T47D (cell line): ENCODE measurements at places on chromosomes 3 and 15.
A peak's percentile ranks its signal among the peaks of the same experiment; 100 is the strongest.

DNA sequence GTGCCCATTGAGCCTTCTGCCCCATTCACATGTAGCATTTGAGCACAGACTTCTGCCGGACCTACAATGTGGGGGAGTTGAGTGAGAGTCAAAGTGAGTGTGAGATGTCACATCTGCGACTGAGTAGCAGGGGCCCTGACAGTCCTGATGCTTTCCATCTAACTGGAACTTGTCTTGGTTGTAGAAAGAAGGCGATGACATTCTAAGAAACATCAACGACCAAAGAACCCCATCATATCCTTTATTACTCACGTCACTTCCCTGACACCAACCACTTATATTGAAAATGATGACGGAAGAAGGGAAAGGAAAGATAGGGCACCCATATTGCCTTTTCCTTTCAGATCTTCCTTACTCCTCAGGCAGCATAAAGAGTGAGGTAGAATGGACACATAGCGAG is 30.5 kb downstream of the SMAD3 start:
- DNase-seq = no peak

DNA sequence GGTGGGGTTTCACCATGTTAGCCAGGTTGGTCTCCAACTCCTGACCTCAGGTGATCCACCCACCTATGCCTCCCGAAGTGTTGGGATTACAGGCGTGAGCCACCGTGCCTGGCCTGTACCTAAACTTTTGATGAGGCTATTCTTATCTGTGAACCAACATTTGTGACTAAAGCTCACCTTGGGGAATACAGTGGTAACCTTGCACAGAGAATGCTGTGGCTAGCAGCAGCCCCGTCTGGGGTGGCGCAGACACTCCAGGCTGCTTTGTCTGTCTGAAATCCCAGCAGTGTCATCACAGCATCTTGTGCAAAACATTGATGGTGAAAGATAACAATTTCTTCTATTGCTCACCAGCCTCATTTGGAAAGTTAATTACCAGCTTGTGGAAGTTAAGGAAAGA is 58.9 kb downstream of the CMTM8 start:
- no peak for DNase-seq

- DNase-seq = no peak
Observed at GRCh38 chr15:78923015-78923414, 21.8 kb downstream of the CTSH start.

GRCh38 chr15:38499651-38500050 is 45.7 kb downstream of the FAM98B start:
- DNase-seq = no peak

DNA sequence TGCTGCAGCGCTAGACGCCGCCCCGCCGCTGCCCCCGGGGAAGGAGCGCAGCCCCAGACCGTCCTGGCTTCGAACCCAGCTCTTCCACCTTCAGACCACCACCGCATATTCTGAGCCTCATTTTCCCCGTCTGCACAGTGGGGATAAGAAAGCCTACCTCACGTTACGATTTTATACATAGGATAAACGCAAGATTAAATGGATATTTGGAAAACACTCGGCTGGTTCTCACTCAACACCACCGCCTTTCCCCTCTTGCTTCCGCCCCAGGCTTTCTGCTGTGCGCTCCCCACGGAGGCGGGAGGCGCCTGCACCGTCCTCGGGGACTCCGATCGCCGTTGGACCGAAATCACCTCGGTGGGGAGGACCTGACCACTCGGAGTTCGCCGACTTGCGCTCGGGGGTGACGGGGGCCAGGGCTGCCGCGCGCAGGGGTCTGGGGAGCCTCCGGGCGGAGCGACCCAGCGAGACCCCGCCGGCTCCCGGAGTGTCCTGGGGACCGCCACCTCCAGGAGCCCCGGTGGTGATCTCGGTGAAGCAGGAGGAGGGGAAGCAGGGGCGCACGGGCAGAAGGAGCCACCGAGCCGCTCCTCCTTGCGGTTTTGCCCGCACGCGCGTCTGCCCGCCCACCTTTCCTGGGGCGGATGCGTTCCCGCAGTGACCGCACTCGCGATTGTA is 4.0 kb downstream of the FBXL22 start:
- DNase-seq = peak; percentile 35
